Stimulated activated CD4-positive, alpha-beta T cell treated with anti-CD3 and anti-CD28 coated beads, Interleukin-2, amount 100 ng/mL, for 24 hours (primary cell): ENCODE measurements at places on chromosomes 1 and 21.
A peak's percentile ranks its signal among the peaks of the same experiment; 100 is the strongest.

DNA sequence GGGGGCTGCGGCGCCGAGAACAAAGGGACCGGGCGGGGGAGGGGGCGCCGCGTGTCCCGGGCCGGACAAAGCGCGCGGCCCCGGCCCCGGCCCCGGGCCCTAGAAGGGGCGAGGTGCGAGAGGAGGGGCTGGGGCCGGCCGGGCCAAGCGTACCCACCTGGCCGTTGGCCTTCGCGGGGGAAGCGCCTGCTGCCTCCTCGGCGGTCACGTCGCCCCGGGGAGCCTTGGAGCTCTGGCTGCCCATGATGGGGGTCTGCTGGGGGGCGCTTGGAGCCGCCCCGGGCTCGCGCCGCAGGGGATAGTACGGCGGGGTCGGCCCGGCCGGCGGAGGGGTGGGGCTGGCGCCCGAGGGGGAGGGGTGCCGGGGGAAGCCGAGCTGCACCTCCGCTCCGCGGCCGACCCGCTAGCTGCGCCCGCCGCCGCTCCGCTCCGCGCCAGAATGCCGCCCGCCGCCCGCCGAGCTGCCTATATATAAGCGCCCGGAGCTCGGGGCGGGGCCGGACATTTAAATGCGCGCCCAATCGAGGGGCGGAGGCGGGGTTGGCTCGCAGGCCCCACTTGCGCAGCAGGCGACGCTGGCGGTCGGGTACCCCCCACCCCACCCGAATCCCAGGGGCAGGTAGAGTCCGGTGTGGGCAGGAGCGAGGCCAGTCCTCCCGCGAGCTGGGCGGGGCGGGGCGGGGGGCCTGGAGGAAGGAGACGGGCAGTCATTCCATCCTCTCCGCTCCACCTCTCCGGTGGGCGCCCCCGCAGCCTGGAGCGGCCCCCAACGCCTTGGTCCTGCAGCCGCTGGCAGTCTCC, at the start of gene MARCKSL1:
TSS of gene MARCKSL1 (minus strand) at position 444 of the 801 bp plus-strand sequence. CDS start at position 244, 200 bp downstream.
- DNase-seq: peak; percentile 84

DNA sequence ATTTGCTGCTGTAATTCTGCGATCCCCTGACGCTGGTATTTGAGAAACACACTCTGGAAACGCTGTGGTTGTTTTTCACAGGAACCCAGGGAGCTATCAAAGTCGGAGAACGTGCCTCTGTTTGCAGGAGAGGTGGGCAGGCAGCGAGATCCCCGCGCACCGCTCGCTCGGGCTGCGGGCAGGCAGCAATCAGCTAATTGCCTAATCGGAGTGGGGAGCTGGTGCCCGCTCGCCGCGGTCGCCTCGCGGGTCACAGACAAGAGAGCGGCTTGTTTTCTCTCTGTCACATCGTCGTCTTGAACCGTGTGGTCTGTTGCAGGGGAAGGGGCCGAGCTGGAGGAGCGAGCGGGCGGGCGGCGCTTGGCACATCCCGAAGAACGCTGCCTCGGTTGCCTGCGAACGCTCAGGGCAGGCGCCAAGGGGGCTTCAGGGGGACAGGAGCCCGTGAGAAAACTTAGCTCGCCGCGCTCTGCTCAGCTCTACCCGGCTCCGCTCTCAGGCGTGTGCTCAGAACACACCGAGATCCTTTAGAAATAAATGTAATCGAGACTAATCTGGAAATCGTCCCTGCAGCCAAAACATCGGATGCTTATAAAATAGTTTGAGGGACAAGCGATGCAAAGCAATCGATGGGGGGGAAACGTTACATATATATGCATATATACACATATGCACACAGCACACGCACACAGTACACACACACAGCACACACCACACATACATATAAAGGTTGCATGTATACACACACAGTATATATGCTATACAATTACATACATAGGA, 93.6 kb upstream of the SMYD2 start:
- no peak for DNase-seq

- peak; percentile 60 for DNase-seq
These were observed 18.3 kb downstream of the PPT1 start for GRCh38 chr1:40078512-40079333.

GRCh38 chr1:231628207-231628876, 1.8 kb downstream of the DISC1 start:
- DNase-seq: peak; percentile 64

DNA sequence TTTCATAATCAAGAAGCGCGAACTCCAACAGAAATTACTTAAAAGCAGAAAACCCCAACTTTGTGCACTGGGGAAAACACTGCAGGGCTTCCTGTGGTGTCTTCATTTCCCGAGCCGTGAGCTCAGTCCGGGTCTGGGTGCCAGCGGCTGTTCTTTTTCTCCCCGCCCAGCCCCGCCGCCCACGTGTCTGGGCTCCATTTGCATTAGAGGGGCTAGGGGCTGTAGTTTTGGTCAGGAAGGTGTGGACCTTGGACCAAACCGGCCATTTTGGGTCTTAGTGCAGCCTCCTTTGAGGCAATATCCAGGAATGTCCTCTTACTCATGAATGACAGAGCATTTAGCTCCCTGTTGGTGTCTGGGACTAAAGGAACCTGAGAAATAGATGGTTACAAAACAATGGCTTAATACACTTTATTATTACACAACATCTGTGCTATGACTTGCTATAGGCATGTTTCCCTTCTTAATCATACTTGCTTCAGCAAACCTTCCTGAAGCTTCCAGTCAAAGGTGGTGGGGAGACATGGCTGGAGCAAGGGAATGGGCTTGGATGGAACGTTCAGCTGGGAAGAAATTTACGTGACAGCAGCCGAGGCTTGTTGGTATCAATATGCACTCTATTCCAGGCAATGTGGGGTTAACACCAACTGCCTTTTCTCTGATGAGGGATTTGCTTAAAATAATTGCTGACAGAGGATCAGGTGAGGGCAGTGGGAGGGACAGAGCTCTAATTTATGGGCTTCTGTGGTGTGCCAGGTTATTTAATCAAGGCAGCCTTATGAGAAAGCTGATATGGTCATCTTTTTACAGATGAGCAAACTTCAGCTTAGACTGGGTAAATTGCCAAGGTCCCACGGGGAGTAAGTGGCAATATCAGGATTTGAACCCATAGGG, 1.1 kb downstream of the AGTRAP start:
- DNase-seq: peak; percentile 43

GRCh38 chr21:33219954-33220353, 9.8 kb upstream of the IFNAR2 start:
- no peak for DNase-seq

GRCh38 chr1:178486100-178487069, 10.4 kb downstream of the CLEC20A start:
- DNase-seq: no peak

- no peak for DNase-seq
These were observed 47.2 kb upstream of the SYT14 start for GRCh38 chr1:209890641-209891330.

- no peak for DNase-seq
These were observed 3.0 kb downstream of the KCNC4 start for GRCh38 chr1:110213143-110213540.

- DNase-seq: peak; percentile 39
These were observed 1.7 kb upstream of the ZBTB18 start for GRCh38 chr1:244049162-244050013.

DNA sequence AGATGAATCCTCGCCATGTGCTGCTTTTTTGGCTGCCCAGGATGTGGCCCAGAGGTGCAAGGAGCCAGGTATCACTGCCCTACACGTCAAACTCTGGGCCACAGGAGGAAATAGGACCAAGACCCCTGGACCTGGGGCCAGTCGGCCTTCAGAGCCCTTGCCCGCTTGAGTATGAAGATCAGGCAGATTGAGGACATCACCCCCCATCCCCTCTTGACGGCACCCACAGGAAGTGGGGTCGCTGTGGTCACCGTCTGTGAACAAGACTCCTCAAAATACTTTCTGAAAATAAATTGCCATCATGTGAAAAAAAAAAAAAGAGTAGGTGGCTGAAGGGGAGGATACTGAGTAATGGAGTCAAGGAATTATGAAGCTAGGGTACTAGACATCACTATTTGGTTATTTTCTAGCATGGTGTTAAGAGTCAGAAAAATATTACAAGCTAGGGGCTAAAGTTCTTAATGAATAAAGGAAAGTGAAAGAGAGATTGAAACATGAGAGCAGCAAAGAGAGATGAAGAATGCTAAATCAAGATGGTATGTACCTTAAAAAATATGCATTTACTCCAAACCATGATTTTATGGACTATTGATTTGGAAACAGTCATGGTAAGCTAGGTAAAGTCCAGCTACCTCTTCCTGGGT, 84.9 kb downstream of the CLEC20A start:
- DNase-seq: no peak
